ENCODE measurements at places on chromosomes 7 and 10. TPM values are rescaled to one million over a fixed set of nuclear protein-coding genes. Genes with fewer than 3 reads are reported as not detected.

- DNase-seq: no peak
Observed at GRCh38 chr7:4745971-4746919, 29.2 kb upstream of the AP5Z1 start.

DNA sequence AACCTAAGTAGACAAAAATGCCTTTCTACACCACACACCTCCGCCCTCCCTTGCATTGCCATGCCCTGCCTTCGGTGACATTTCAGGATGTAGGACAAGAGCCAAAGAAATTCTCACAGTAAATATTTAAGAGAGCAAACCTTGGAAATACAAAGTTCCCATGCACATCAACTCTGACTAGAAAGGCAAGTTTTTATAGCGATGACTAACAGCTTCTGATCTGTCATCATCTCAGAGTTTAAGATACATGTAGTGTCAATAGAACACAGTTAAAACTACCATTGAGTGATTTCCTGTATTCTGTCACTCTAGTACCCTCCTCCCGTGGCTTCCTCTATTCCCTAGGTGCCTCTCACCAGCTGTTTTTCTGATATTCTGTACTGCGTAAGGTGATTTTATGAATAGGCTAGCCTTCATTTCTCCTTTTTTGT lies 20.7 kb downstream of the SLC16A9 start:
- no peak for DNase-seq

- no peak for DNase-seq
Observed at GRCh38 chr10:132788180-132788830, 2.4 kb upstream of the NKX6-2 start.

The SPDYE18 gene
- polyA plus RNA-seq: 0.56 TPM

- DNase-seq: no peak
Observed at GRCh38 chr7:94286111-94286510, 108.6 kb upstream of the COL1A2 start.

GRCh38 chr7:83807774-83808173 lies 158.8 kb upstream of the SEMA3E start:
- DNase-seq: no peak

GRCh38 chr10:105993609-105994008 lies 1170.9 kb downstream of the SORCS1 start:
- no peak for DNase-seq

The UTF1 gene
- polyA plus RNA-seq: not detected

DNA sequence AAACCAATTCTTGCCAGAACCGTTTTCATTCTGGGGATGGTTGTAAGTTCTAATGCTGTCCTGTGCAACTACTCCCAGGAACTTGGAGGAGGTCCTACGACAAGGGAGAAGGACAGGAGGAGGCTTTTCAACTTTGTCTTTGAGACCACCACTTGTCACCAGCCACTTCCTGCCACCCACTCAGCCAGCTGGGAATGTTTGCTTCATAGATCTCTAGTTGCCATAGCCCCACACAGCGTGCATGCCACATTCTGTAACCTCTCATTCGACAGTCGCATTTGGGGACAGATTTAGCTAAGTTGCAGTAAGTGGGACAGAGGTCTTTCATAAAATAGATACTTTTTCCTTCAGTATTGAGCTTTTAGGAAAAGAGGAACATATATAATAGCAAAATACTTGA lies 78.0 kb downstream of the TAF3 start:
- DNase-seq: no peak

- DNase-seq: no peak
Observed at GRCh38 chr7:131795400-131795799, 239.0 kb upstream of the PODXL start.

DNA sequence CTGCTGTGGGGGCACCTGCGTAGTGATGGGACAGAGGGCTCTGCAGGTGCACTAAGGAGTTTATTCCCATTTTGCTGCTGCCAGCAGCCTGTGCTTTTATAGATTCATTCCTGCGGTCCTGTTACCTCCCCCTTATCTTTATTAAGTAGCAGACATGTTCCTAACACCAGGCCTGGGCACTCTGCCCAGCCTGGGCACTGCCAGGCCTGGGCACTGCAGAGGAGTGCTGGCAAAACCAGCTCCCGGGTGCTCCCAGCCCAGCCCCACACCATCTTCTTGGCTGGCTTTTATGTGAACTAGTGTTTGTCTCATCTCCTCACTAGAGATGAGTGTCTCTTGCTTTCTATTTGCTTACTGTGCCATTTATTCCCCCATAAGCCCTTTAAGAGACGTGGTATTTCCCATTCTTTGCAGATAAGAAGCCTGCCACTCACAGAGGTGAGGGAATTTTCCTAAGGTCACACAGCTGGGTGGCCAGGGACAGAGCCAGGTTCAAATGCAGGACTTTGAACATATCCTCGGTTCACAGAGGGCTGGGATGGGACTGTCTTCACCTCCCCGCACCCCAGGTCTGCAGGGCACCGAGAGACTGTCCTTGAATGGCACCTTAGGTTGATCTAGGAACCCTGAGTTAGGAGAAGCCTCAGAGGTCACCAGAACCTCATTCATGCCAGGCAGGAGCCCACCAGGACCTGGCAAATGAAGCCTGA lies 14.6 kb upstream of the DRGX start:
- DNase-seq: no peak

- DNase-seq: no peak
Observed at GRCh38 chr7:116547347-116547746, 22.5 kb downstream of the CAV1 start.

- no peak for DNase-seq
Observed at GRCh38 chr7:127413962-127414361, 21.5 kb upstream of the ZNF800 start.

DNA sequence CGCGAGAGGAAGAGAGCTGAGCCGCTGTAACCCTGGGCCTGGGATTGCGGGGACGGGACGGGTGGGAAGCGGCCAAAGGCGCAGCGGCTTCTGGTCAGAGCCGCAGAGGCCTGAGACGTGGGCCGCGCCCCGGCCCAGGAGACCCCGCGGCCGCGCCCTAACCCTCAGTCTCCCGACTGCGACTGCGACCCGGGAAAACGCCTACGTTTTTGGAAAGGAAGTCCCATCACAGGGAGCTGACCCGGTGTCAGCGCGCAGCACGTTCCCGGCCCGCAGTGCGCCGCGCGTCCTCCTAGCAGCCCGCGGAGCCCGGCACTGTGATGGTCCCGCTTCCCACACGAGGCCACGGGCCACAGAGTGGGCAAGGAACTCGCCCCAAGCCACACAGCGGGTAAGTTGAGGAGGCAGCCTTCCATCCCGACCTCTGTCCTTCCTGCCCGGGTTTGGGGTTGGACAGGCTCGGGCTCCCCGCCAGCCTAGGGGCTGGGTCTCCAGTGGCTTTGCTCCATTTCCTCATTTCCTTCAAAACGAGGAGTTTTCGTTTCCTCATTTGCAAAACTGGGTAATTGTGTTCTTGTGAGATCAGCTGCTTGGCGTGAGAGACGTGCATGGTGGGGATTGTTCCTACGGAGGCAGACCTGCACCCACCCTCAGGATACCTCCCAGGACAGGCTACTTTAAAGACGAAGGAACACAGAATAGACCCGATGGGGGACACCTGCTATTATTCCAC lies 1.2 kb downstream of the GPNMB start:
- no peak for DNase-seq

GRCh38 chr10:44279426-44280126 lies 105.3 kb downstream of the CXCL12 start:
- DNase-seq: no peak

GRCh38 chr10:104434601-104435000 lies 81.0 kb downstream of the CFAP58 start:
- no peak for DNase-seq

GRCh38 chr10:61904733-61905725 lies 3.5 kb downstream of the ARID5B start:
- DNase-seq: peak; percentile 46

The MOGAT3 gene
- polyA plus RNA-seq: 0.69 TPM

GRCh38 chr7:112889268-112889667 lies 99.1 kb upstream of the TMEM168 start:
- DNase-seq: no peak

- DNase-seq: no peak
Observed at GRCh38 chr7:112798274-112799159, 8.3 kb upstream of the TMEM168 start.

GRCh38 chr10:117550076-117550475 lies 7.5 kb downstream of the EMX2 start:
- no peak for DNase-seq

DNA sequence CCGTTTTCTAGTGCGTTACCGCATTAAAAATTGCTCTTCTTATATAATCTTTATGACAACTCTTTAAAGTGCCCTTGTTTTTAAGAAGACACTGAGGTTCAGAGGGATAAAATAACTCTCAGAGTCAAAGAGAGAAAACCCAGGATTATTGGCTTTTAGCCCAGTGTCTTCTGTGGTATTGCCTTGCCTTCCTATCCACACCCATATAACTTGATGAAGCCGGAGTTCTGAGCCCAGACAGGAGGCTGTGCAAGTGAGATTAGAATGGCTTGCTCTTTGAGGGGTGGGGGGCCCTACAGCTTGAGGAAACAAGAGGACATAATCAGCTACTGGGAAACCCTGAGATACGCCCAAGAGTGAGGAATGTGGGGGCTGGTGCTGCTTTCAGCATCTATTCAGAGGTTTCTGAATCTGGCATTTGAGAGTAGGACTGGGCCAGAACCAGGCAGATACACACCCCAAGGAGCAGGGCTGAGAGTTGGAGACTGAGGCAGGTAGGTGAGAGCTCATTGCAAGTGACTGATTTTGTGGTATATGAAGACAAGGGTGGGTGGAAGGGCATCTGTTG lies 2.3 kb downstream of the PRXL2A start:
- no peak for DNase-seq

- no peak for DNase-seq
Observed at GRCh38 chr10:100631192-100631591, 95.4 kb downstream of the HIF1AN start.

DNA sequence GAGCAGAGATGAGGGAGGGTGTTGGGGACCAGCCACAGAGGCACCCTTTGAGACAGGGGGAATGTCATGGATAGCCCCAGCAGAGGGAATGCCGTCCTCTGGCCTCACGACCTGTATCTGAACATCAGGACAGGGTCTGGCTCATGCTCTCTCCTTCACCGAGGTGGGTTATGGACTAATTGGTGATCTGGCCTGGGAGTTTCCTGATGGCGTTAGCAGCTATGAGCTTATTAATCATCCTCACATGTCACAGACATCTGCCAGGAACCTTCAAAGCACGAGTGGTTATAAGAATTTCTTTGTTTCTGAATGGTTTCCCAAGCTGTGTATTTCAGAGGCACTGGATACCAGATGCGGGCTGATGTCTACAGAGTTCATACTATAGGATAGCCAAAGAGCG lies 6.9 kb downstream of the CPA4 start:
- no peak for DNase-seq

- DNase-seq: no peak
Observed at GRCh38 chr7:108112683-108113082, 17.5 kb downstream of the LAMB4 start.

DNA sequence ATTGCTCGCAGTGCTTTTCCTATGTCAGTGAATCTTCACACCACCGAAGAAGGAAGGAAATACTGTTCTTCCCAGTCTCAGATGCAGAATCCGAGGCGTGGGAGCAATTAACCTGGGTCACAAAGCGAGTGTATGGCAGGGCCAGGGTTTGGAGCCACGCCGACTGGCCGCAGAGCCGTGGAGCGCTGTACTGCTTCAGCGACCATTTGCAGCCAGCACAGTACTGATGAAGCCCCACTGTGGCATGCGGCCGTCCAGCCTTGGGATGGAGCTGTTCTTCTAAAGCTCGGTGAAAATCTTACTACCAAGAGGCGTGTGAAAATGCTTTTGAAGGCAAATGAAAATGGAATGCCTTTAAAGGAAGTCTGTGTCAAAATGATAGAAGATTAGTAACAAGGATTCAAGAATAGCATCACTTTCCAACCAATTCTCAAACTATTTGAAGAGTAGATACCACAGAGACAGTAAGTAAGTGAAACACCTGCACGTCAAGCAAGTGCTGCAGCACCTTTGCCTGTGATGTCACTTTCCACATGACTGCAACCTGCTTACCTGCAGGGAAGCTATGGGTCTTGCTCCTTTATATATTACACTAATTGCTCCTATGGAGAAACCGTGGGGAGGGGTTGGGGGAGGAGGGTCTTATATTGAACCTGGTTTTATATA lies 4.9 kb downstream of the PPP2R2D start:
- DNase-seq: no peak

DNA sequence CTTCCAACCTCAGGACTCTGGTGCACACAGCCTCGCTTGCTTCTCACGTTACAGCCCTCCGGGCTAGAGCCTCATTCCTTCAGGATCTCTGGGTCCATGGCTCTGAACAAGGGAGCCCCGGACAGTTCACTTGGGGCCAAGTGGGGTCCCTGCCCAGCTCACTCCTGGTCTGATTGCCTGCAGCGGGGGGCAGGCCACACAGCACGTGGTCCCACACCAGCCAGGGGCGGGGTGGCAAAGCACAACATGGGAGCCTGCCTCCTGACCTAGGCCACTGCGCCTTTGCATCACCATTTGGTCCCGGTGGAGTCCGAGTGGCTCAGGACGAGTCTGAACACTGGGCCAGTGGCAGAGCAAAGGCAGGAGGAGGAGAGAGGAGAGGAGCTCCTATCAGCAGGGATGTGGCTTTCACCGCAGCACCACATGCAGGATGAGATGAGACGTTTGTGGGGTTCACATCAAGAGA lies 13.4 kb upstream of the CRYGN start:
- DNase-seq: no peak

GRCh38 chr10:116699471-116700150 lies 42.8 kb downstream of the HSPA12A start:
- no peak for DNase-seq

DNA sequence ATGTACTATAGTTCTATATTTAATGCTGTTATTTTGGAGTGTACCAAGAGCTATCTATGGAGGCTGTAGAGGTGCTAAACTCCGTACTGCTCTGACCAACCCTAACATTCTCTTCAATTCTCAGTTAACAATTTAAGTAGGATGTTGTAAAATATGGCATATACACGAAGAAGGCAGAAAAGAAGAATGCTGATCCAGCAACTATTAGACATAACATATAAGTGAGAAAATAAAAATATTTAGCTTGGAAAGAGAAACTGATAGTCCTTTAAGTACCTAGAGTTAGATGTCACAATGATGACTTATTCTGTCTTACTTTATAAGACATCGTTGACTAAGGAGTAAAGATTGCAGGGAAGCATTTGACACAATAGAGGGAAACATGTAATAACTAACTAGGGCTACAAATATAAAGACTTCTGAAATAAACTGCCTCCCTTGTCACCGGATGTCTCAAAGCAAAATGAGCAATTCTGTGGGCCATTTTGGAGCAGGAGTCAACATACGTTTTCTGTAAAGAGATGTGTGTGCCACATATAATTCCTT lies 159.5 kb downstream of the CPEB3 start:
- DNase-seq: no peak

GRCh38 chr7:139828446-139828845 lies 618 bp upstream of the TBXAS1 start:
- no peak for DNase-seq

The PRXL2A gene
- polyA plus RNA-seq: 128 TPM

- DNase-seq: no peak
Observed at GRCh38 chr10:97873569-97873968, 23.9 kb downstream of the GOLGA7B start.

- DNase-seq: no peak
Observed at GRCh38 chr7:110308791-110309190, 782.1 kb upstream of the LRRN3 start.

The SFXN2 gene
- polyA plus RNA-seq: 38.3 TPM

All from left renal pelvis (tissue), 4 donors.